T-cell (primary cell): ENCODE measurements at places on chromosomes 1 and 21.

DNA sequence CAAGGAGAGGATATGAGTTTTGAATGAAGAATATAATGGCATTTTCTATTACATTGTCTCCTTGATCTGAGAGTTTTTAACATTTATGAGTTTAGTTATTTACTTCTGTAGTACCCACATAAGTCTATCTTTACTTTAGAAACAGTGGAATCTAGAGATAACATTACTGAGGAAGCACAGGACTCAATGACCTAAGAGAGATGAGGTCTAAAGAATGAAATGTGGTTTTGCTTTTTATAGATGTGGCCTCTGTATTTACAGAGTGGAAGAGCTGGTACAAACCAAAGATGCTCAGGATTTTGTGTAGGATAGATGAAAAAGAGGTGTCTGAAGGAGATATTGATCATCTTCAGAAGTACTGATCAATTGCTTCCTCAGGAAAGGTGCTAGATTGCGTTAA is 177.3 kb downstream of the KCTD3 start:
- no peak for DNase-seq

GRCh38 chr1:180092931-180093650 is 61.6 kb upstream of the QSOX1 start:
- no peak for DNase-seq

- DNase-seq = no peak
Measured at GRCh38 chr1:208857465-208857864, 613.3 kb upstream of the PLXNA2 start.

GRCh38 chr1:246170574-246171261 is 336.4 kb downstream of the SMYD3 start:
- DNase-seq = no peak

DNA sequence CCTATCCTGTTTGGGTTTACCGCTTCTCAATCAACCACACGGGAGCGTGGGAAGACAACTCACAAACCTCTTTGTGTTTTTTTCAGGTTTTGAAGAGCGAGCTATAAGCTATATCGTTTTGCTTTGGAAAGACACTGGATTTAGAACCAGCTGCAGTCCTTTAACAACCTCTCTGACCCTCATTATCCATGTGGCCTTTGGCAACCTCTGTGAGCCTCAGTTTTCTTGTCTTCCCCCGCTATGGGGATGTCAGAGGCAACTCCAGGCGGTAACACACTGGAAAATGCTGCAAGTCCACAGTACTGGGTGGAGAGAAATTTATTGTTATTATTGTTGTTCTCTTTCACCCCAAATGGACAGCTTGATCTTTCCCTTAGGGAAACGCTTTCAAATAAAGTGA is 100.0 kb downstream of the ETS2 start:
- DNase-seq = no peak

GRCh38 chr1:88973520-88974137 is 18.8 kb downstream of the KYAT3 start:
- no peak for DNase-seq

GRCh38 chr1:193416226-193417024 is 230.0 kb upstream of the B3GALT2 start:
- no peak for DNase-seq

DNA sequence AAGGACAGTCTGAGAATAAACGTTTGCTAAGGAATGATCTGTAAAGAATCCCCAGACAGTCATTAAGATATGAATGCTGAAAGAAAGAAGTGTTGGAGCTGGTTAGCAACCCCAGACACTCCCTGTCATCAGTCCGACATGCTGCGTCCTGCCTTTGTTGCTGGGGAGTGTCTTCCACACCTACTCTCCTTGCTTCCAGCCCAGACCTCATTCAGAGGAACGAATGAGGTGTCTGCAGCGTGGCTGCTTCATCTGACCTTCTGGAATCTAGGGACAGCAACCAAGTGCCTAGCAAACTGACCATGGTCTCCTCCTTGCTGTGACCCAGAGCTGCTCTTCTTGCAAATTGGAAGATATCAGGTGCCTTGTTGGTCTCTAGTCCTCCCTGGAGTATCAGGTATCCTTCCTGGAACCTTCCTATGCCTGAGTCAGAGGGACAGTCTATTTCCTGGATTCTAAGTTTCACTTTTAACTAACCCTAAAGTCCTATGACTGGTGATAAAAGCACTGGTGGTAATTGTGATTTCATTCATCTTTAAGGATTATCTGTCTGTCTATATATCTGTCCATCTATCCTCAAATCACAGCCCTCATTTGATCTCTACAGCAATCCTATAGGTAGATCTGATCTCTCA is 45.3 kb downstream of the NFASC start:
- DNase-seq = no peak

GRCh38 chr1:157156058-157156541 is 17.9 kb upstream of the ETV3 start:
- peak; percentile 72 for DNase-seq

- no peak for DNase-seq
Measured at GRCh38 chr1:196091397-196092135, 516.7 kb downstream of the KCNT2 start.

GRCh38 chr1:236320671-236321070 is 38.9 kb upstream of the ERO1B start:
- no peak for DNase-seq

DNA sequence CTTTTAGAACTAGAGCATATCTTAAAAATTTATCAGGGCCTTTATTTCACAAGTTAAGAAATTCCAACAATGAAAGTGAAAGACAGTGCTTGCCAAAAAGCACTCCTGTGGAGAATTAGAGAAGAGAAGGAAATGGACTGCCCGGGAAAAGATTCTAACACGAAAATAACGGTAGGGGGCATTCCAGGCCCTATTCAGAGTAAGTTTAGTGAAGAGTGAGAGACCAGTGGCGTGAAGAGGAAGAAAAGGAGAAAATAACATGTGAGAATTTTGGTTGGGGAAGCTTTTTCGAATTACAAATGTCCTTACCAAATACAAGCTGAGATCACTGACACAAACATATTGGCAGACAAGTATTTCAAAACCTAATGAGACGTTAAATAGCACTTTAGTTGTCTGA is 38.4 kb upstream of the RBM34 start:
- no peak for DNase-seq

- no peak for DNase-seq
Measured at GRCh38 chr1:191953526-191953925, 204.7 kb upstream of the RGS18 start.

DNA sequence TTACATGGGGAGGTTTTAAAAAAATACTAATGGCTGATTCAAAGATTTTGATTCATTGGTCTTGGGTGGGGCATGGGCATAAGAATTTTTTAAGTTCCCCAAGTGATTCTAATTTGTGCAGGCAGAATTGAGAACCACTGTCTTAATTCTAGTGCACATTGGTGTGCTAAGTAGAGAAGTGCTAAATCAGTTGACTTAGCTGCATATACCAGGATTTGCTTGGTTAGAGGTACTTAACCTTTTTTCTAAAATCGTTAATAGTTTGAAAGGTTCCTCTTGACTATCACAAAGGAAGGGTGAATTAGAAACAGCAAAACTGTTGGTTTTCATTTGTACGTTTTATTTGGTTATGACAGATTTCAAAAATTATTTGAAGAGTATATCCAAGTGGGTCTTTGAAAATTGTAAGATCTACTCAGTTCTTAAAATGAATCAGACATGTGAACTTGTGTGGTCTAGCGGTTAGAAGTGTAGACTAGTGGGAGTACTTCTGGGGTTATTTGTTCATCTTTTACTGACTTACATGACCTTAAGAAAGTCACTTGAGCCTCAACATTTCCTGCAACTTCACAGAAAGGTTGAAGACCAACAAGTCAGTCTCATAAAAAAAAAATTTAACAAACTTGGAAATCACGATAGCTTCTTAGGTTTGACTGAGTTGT is 66.7 kb downstream of the RPAP2 start:
- no peak for DNase-seq

- DNase-seq = no peak
Measured at GRCh38 chr1:186519982-186520381, 59.1 kb upstream of the PDC start.

GRCh38 chr1:44266400-44267344 is 53.4 kb downstream of the DMAP1 start:
- DNase-seq = no peak

- no peak for DNase-seq
Measured at GRCh38 chr1:86156566-86157455, at the start of gene COL24A1. Gene COL24A1, minus strand, starts transcription at chr1:86156772. Its CDS starts 376 bp downstream, at chr1:86156396.

GRCh38 chr1:9013819-9014218 is 12.4 kb downstream of the SLC2A7 start:
- DNase-seq = no peak

GRCh38 chr1:161932668-161933067 is 91.0 kb downstream of the OLFML2B start:
- no peak for DNase-seq

GRCh38 chr1:67792103-67792502 is 41.2 kb downstream of the GNG12 start:
- DNase-seq = no peak

DNA sequence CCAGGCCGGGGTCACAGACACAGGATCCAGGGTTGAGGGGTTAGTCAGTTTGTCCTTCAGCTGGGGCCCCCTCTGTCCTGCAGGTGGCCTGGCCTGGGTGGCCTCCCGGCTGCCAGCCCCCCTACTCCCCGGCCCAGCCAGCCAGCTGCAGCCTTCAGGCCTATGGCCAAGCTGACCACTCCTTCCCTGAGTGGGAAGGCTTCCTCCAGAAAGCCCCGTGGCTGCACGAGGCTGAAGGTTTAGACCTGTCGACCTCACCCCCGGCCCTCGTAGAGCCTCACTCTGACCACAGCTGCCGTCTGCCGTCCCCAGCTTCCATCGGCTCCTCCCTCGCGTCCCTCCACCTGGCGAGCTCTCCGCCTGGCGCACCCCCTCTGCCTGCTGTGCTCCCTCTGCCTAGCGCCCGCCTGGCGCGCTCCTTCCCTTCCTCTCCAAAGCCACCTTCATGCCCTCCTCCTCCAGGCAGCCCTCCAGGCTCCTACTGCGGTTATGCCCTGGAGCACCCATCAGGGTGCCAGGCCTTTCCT is 9.6 kb downstream of the TTLL10 start:
- DNase-seq = no peak

DNA sequence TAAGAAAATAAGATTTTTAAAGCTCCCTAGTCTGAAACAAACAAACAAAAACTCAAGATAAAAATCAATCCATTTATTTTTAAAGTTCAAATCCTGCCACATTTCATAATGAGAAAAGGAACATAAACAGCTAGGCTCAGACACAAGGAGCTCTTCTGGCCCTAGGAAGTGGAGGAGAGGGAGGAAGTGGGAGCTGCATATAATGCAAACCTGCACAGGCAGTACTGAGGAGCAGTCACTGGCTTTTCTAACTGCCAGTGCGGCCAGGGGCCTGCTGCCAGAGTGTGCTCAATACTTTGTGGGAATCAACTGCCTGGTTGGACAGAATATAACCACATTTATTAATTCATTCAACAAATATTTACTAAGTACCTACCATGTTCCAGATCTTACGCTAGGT is 139.8 kb upstream of the SPATA6 start:
- no peak for DNase-seq

- no peak for DNase-seq
Measured at GRCh38 chr21:28959367-28960099, 33.1 kb downstream of the LTN1 start.

DNA sequence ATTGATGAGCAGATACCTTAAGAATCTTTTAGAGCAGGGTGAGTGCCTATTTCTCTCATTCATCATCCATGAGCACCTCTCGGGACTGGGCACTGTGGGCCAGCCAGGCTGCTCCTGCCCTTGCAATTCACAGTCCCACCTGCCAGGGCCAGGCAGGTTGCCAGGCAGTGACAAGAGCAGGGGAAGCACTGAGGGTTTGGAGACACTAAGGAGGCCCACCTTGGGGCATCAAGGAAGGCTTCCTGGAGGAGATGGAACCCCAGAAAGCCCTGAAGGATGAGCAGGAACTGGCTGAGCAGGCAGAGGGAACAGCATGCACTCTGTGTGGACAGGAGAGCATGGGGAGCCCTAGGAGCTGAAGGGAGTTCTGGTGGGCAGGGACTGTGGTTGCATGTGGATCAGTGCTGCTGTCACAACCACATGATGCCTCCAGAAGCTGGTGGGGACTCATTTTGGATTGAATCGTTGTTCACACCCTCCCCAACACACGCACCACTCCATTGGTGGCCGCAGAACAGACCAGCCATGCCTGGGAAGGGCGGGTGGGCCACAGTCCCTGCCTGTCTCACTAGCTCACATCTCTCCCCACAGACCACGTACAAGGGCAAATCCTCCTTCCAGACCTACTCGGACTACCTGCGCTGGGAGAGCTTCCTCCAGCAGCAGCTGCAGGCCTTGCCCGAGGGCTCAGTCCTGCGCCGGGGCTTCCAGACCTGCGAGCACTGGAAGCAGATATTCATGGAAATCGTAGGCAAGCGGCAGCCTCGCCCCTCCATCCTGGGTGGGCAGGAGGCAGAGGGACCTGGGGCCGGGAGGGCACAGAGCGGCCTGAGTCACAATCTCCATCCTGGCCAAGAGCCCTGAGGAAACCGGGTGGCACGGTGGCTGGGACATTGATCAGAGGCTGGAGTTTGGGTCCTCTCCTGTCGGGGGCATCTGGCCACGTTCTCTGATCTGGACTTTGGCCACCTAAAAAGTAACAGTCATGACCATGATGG is 55.1 kb downstream of the DISP3 start:
- no peak for DNase-seq

- no peak for DNase-seq
Measured at GRCh38 chr21:28224191-28224726, 768.4 kb downstream of the LTN1 start.

- no peak for DNase-seq
Measured at GRCh38 chr1:55803429-55803828, 588.3 kb upstream of the USP24 start.

DNA sequence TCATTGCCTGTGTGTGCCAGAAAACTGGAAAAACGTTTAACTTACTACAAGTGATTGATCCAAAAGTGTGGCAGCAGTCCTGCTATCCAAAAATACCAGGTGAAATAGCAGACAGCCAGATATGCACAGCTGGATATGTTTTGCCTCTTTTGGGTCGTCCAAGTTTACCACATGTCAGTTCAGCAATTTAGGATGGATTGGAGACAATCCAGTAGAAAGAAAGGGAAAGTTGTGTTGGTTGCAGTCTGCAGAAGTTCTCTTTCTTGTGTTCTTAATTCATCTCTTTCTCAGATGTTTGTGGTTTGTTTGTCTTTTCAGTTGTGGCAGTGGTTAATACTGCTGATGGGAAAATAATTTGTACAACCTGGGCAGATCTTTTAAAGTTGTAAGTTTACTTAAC is 645.0 kb downstream of the PTPRC start:
- no peak for DNase-seq

GRCh38 chr1:235852887-235853286 is 13.8 kb downstream of the LYST start:
- DNase-seq = no peak

GRCh38 chr1:34982820-34983376 is 2.2 kb downstream of the TMEM35B start:
- DNase-seq = no peak

- DNase-seq = no peak
Measured at GRCh38 chr1:103327054-103327719, 198.3 kb upstream of the RNPC3 start.
